ENCODE measurements at places on chromosomes 2 and 18.

DNA sequence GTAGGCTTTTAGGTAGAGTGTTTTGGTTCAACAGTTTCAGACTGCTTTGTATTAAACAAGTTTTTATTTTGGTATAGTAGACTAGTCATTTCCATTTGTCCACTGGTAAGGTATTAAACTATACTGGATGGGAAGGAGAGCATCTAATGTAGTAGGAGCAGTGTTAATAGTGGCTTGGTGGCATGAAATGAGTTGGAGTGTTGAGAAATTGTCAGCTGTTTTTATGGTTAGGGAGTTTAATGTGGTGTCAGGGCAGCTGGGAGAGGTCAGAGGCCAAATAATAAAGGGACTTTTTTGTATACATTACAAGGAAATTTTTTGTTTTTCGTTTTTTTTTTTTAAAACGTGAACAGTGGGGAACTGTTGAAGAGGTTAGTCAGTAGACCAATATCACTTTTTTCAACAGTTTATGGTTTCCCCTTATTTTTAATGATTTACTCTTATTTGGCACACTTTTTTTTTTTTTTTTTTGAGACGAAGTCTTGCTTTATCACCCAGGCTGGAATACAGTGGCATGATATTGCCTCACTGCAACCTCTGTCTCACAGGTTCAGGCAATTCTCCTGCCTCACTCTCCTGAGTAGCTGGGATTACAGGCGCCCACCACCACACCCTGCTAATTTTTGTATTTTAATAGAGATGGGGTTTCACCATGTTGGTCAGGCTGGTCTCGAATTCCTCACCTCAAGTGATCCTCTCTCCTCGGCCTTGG lies 21.2 kb downstream of the ACTR3 start:
- no peak for DNase-seq

DNA sequence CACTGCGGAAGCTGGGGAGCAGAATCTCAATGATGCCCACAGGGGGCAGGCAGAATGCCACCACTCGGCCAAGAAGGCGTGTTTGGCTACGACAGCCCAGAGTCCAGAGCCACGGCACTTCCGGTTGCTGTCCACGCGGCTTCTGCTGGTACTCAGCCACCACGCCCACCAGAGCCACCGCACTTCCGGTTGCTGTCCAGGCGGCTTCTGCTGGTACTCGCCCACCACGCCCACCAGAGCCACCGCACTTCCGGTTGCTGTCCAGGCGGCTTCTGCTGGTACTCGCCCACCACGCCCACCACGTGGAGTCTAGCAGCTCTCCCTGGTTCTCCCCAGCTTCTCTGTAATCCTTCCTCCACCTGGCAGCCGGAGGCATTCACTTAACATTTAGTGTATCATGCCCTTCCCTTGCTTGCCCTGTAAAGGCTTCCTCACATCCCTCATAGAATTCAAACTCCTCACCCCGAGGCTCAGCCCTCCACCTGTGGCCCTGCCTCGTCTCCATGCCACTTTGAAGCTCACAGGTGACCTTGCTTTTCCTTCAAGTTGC lies 40.1 kb upstream of the APCDD1 start:
- DNase-seq = no peak

DNA sequence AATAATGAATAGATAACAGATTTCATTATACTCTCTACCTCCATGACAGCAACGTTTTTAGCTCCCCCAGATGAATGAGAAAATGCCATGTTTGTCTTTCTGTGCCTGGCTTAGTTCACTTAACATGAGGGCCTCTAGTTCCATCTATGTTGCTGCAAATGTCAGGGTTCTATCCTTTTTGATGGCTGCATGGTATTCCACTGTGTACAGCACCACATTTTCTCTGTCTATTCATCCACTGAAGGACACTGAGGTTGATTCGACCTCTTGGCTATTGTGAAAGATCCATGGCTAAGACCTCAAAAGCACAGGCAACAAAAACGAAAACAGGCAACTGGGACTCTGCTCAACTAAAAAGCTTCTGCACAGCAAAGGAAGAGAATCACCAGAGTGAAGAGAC lies 264.6 kb downstream of the HDAC4 start:
- DNase-seq = no peak

GRCh38 chr2:118371515-118371914 lies 283.2 kb downstream of the INSIG2 start:
- DNase-seq = no peak

- DNase-seq = no peak
These were observed 35.0 kb upstream of the CYP27A1 start for GRCh38 chr2:218746960-218747359.

DNA sequence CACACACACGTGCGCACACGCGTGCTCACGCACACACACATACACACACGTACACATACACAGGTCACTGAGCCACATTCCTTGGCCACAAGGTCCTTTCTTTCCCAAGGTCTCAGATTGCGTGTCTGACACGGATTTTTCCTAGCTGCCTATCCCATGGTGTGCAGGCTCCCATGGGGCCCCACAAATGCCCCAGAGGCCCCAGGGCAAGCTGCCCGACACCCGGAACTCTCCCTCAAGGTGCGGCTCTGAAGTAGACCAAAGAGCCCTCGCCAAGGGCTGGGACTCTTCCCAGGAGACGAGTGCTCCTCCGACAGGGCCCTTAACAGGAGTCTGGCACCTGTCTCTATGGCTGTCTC lies 46.7 kb downstream of the SDC1 start:
- no peak for DNase-seq

DNA sequence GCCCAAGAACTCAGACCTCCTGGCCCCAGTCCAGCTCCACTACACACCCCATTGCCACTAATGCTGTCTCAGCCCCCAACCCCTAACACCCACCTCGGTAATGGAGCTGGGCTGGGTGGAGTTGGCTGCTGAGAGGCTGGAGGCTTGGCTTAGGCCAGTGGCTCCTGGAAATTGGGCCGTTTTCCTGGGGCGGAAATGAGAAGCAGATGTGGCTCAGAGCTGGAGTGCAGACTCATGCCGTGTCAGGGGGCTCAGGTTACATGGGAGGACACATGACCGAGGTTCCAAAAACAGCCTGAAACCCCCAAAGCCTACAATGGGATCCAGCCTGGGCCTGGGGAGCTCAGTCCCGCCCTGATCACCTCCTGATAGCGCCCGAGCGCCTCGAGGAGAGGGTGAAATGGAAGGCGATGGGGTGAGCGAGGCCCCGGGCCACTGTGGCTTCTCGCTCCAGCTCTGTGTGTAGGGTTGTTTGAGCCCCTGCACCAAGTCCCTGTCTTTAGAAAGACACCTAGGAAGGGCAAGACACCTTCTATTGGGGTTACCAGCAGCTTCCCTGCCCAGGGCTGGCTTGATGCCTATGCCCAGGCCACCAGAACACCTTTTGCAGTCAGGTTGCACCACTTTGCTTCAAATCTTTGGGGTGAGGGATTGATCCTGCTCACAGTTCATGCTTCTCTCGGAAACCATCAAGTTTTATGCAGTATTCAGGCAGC lies 175.7 kb upstream of the HAAO start:
- no peak for DNase-seq

DNA sequence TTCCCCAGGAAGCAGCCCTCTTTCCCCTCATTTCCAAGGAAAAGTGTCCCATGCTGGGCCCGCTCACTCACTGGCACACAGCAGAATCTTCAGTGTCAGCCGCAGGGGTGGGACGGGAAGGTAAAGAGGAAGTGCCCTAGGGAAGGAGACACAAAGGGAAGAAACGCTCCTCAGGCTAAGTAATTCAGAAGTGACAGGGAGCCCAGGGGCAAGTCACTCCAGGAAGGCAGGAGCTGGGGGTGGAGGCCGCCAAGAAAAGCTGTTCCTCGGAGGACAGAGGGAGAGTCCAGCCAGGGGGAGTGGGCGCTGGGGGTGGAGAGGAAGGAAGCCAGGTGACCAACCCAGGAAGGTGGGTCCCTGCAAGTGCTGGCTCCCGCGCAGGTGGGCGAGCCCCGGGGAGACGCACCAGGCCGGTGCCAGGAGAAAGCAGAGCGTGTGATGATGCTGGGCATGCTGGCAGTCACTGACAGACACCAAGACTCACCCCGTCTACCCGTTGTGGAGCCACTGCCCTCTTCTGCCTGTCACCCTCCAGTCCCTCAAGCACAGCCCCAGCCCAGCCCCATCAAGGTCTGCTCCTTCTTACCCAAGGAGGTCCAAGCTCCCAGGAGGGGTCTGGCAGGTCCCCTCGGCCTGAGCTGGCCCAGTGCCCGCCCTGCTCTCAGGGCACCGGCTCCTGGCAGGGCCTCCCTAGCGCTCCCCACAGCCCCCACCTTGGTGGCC lies 21.7 kb downstream of the HDAC4 start:
- DNase-seq = no peak

DNA sequence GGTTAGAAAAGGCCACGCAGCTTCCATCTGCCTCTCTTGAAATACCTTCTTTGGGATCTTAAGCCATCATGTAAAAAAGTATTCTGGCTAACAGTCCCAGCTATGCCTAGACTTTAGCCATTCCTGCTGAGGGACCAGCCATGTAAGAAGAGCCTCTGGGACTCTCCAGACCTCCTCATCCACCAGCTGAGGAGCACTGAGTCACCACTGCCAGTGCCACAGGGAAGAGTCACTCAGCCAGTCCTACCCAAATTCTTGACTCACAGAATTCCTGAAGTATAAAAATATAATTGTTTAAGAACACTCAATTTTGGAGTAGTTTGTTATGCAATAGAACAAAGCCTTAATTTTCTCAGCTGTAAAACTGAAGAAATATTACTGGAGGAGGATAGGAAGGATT lies 436.7 kb downstream of the ZEB2 start:
- no peak for DNase-seq

DNA sequence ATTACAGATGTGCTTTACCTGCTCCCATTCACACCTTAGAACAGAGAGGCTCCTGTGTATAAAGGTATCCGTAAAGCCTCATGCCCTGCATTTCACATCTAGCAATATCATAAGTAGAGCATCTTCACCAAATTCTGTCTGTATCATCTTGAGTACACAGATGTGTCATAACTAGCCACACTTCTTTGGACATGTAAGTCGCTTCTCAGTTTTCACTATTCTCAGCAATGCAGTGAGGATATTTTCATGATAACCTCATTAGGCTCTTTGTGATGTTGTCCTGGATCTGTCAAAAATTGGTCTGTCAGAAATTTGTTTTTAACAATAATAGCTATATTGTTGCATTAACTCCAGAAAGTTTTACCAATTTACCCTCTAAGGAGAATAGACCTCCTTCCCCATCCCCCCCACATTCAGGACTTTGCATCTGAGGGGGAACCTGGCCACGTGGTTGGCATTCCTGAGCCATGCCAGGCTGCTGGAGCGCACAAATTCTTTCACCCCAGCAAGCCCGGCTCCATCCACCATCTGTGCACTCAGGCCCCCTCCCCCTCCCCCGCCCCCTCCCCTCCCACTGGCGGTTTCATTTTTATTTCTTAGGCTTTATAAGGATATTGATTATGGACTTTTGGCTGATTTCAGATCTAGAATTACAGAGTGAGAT lies 34.1 kb downstream of the AGAP1 start:
- no peak for DNase-seq

GRCh38 chr2:154120706-154121105 lies 249.0 kb downstream of the GALNT13 start:
- DNase-seq = no peak

GRCh38 chr2:237058423-237058822 lies 27.3 kb upstream of the COPS8 start:
- DNase-seq = no peak

GRCh38 chr2:75994759-75995158 lies 284.0 kb upstream of the GCFC2 start:
- DNase-seq = no peak

DNA sequence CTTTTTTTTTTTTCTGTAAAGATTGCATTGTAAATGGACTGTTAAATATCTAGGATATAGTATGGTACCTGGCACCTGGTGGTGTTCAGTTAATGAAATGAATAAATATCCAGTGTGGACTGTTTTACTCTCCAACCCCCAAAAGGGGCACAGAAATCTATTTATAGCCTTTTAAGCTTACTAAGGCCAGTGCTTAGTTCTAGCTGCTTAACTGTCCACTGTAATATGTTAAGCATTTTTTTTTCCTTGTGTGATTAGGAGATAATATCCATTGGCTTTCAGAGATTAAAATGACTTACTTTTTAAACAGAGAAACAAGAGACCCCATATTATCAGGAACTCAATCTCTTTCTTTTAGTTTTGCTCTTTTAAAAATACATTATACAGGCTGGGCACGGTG lies 84.4 kb downstream of the ZNF532 start:
- no peak for DNase-seq

DNA sequence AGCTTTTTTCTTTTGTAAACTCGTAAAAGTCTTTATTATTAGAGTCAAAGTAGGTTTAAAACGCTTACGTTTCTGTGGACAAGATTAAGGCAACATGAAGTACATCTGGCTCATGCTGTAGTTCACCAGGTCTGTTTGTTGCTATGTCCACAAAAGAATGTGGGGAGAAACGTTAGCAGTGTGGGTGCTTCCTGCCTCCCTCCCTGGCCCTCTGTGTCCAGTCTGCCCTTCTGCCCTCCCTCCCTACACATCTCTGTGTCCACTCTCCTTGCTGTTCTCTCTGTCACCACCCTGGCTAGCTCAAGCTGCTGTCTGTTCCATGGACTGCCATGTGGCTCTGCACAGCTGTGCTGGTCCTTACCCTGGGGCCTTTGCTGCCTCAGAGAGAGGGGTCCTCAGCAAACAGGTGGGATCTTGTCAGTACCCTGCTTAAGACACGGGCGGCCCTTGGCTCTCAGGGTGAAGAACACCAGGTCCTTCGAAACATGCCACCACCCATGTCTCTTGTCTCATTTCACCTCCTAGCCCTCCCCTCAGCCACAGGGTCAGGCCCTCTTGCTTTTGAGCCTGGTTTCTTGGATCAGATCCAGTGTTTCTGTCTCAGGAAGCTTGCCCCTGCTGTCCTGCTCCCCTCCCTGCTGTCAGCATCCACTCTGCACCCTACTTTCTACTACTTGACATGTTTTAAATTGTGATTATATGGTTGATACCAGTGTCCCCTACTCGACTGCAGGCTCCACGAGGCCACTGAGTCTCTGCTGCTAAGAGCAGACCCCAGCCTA lies 79.2 kb downstream of the LIMS1 start:
- no peak for DNase-seq

GRCh38 chr2:38279201-38279600 lies 97.9 kb downstream of the ATL2 start:
- DNase-seq = no peak

DNA sequence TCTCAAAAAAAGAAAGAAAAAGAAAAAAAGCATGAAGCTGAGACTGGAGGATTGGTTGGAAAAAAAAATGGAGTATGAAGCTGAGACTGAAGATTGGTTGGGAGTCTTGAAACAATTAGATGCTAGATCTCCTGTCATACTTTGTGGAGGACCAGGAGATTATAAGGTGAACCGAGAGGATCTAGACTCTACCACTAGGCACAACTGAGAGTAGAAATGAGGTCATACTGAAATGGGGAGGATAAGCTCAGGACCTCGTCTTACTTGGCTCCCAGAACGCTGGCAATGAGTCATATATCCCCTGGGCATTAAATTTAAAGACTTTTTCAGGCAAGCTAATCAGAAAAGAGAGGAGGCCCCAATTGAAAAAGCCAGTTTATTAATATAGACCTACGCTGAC lies 3.3 kb upstream of the ORC2 start:
- DNase-seq = no peak

GRCh38 chr2:17373741-17374140 lies 144.5 kb downstream of the RAD51AP2 start:
- DNase-seq = no peak

GRCh38 chr2:239471011-239471792 lies 70.4 kb upstream of the HDAC4 start:
- DNase-seq = no peak

Data from stimulated activated CD8-positive, alpha-beta memory T cell treated with anti-CD3 and anti-CD28 coated beads, Interleukin-15, amount 100 ng/mL, for 4 hours (primary cell).